ENCODE measurements at places on chromosomes 3 and 15. TPM values are rescaled to one million over a fixed set of nuclear protein-coding genes. Genes with fewer than 3 reads are reported as not detected.

- DNase-seq, result no peak
Observed at GRCh38 chr3:16317561-16317945, 52.5 kb downstream of the OXNAD1 start.

DNA sequence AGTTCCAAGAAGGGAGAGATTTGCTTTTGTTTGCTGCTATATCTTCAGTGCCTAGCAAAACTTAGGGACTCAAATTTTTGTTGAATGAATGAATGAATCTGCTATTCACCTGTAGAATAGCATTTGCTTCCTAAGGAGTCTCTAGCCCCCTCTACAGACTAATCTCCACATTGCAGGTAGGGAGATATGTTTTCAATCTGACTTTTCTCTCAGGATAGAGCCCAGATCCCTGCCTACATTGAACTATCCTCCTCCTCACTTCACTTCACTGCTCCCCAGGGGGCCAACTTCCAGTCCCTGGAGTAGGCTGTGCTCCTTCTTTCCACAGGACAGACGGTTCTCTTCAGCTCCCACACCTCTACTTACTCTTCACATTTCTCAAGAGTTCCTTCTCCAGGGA lies 81.9 kb upstream of the PTX3 start:
- DNase-seq, result no peak

DNA sequence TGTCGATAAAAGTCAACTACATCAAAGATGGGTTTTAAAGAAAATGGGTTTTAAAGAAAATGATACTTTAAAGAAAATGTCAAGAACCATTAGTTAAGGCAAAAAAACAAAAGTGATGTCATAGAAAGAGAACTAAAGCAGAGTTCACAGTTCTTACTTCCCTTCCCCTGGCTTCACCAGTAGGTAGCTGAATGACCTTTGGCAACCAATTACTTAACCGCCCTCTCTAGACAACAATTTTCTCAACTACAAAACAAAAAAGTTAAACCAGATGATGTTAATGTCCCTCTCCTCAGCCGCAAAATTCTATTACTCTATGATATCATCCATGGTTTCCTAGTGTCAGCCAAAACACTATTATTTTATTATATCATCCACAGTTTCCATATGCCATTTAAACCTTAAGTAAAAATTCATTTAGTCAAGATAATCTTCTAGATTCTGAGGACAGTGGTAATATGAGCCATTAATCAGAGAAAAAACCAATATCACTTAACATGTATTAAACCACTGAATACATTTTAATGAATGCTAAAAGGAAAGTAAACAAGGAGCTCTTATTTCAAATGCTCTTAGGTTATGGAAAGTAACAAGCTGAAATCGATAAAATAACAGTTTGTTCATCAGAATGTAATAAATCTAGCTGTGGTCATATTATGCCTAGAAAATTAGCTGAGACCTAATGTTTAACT lies 13.1 kb downstream of the RYK start:
- no peak for DNase-seq

DNA sequence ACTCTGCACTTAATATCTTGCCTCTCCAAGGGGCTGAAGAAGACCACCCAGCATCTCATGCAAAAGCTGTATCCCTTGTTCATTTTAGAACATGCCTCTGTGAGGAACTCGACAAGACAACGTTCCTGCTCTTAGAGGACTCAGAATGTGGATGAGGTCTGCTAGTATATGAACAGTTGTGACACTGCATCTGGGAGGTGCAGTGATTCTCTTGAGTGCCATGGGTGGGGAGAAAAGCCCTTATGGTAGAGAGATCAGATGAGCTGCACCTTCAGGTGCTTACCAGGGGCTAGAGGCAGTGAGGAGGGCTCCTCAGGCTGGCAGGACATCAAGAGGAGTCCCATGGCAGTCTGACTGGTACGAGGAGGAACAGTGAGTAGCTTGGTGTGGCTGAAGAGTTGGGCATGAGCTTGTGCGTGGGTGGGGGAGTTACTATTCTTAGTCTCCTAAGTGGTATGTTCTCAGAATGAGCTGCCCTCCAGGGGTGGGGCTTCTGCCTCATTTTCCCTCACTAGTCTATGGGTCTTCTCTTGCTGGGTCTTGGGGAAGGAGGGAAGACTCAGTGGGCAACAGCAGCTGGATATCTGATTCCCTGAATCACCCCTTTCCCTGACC lies 56.7 kb upstream of the ATP2B2 start:
- DNase-seq, result no peak

DNA sequence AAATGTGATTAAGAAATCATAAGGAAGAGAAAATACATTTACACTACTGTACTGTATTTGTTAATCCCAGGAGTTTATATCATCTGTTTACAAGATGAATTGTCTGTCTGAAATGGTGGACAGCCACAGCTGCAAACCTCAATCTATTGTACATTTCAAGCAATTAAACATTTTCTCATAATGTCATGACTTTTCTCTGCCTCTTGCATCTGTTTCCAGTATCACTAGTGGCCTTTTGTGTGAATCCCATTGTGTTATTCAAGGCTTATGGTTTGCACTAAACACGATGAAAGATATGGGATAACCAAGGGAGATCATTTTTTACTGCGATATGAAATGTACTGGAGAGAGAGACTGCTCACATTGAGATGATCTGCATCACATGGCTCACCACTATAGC lies 200.2 kb upstream of the LRRN1 start:
- DNase-seq, result no peak

DNA sequence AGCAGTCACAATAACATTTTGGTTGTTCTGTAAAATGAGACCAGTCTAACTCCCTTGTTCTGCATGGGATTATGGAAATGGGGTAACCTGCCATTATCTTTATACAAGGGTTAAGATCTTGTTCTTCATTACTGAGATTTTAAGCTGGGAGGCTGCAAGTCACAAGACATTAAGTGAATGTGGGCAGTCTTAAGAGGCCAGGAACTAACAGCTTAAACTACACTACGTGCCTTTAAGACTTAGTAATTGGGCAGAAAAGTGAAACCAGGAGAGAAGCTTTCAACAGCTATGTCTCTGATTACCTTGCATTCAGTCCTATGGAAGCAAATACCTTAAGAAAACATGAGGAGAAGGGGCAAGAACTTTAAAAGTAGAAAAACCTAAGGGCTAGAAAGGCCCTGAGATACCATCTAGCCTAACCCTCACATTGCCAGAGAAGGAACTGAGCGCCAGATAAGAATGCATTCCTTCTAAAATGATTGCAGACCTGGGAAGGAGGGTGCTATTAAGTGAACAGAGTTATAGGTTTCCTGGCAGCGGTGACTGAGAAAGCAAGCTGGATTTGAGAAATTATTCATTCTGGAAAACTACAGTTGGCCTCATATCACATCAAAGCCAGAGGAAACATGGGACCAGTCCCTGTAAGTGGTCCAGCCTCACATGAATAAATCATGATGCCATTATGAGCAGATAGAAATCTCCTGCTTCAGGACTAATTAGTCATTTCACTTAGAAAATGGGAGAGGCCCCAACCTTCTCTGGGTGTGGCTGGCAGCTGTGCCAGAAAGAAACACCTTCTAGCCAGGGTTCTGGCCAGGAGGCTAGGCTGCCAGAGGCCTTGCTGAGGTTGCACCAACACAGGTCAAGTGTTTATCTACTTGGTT lies 32.9 kb downstream of the DAPK2 start:
- peak; percentile 57 for DNase-seq

- DNase-seq, result no peak
Observed at GRCh38 chr3:195438371-195438770, 4.4 kb downstream of the ACAP2 start.

DNA sequence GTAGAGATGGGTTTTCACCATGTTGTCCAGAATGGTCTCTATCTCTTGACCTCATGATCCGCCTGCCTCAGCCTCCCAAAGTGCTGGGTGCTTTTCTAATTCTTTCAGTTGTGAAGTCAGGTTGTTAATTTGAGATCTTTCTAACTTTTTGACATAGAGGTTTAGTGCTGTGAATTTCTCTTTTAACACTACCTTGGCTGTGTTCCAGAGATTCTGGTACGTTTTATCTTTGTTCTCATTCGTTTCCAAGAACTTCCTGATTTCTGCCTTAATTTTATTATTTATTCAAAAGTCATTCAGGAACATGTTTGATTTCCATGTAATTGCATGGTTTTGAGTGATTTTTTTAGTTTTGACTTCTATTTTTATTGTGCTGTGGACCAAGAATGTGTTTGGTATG lies 63.5 kb upstream of the CCDC54 start:
- no peak for DNase-seq

- DNase-seq, result no peak
Observed at GRCh38 chr3:143209715-143210059, 90.1 kb downstream of the CHST2 start.

DNA sequence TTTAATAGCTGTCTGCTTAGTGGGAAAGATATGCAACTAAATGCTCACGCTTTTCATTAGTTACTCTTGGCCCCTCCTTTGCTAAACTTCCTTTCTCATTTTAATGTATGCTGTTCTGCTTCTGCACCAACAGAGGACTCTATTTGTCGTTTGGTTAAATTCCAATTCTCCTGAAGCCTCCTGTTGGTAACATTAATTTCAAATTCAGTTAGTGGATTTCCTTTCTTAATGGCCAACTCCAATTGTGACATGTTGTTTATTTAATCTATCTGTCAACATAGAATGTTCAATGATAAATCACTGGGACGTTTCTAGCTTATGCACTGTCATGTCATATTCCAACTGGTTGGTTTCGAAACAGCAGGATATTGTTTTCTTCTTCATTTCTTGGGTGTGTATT lies 467.4 kb upstream of the BCHE start:
- no peak for DNase-seq

GRCh38 chr15:78390826-78391225 lies 47.2 kb upstream of the IREB2 start:
- DNase-seq, result no peak

DNA sequence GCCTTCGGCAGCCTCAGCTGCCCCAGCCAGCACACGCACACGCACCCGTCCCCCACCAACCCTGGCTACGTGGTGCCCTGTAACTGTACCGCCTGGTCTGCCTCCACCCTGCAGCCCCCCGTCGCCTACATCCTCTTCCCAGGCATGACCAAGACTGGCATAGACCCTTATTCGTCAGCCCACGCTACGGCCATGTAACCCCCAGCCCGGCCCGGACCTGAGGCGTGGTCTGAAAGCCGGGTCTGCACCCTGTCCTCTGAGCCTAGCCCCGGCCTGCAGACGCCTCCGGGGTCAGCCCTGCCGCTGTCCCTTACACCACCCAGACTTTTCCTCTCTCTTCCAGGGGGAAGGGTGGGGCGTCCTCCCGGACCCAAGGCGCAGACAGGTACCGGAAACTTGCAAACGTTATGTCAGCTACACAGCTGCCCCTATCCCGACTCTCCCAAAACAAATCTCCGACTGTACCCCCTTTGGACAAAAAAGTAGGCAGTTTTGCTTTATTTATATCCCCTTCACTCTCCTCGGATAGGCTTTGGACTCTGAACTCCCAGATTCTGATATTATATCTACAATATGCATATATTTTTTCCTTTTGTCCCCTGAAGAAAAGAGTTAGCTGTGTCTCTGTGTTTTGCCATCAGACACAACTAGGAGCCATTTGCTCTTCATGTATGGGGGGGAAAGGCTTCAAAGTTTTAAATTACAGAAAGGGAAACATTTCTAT lies 1.4 kb downstream of the SOX14 start:
- DNase-seq, result no peak

DNA sequence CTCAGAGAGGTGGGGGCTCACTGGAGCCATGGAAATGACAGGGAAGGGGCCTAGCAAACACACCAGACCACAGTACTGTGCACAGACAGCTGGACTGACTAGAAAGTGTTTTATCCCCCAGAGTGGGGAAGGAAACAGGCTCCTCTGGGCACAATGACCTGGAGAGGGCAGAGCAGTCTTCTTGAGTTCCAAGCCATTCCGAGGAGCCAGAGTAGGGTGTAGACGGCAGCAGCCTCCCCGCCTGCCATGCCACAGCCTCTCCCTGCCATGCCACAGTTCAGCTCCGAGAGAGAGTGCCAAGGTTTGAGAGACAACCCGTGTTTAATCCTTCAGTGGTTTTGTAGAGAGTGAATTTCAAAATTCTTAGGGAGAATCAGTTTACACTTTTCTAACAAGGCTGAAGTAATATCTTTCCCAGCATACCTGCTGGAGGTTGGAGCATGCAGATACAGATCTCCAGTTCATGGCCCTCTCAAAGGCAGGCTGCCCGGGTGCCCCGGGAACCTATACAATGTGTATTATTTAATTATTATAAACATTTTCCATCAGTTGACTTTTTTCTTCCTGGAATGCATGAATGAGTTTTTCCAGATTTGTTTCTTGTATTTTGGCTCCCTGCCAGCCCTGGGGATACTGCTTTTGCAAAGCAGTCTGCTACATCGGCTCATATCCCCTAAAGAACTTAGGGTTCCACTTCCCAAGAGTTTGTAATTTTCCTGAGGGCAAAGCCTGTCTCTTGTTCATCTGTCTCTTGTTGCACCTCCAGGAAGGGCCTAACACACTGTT lies 3.2 kb downstream of the PODXL2 start:
- peak; percentile 62 for DNase-seq

DNA sequence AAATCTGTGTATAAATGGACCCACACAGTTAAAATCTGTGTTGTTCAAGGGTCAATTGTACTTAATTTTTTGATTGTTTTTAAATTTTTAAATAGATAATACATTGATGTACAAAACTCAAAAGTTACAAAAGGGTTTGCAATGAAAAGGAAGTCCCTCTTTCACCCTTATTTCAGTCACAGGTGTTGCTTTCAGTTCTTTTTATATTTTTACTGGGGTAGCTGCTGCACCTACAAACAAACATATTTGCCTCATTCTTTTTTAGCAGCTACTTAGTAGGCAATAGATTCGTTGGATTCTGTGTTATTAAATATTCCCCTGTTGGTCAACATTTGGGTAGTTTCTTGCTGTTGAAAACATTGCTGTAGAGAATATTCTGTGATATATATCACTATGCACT lies 44.4 kb downstream of the PIAS1 start:
- no peak for DNase-seq

THSD4 gene
- 0.31 TPM for total RNA-seq

STXBP5L gene
- total RNA-seq, result not detected

SPATA12 gene
- not detected for total RNA-seq

SERPINI2 gene
- total RNA-seq, result not detected

ATP13A5 gene
- not detected for total RNA-seq

MEF2A gene
- total RNA-seq, result 13.6 TPM

ONECUT1 gene
- total RNA-seq, result not detected

P4HTM gene
- total RNA-seq, result not detected

THRB gene
- total RNA-seq, result not detected

FBXL22 gene
- total RNA-seq, result 0.43 TPM

TGM5 gene
- total RNA-seq, result not detected

HRG gene
- total RNA-seq, result not detected

Measured in G401 (cell line).